HEK293T (cell line): ENCODE measurements at places on chromosomes 7 and 10.

DNA sequence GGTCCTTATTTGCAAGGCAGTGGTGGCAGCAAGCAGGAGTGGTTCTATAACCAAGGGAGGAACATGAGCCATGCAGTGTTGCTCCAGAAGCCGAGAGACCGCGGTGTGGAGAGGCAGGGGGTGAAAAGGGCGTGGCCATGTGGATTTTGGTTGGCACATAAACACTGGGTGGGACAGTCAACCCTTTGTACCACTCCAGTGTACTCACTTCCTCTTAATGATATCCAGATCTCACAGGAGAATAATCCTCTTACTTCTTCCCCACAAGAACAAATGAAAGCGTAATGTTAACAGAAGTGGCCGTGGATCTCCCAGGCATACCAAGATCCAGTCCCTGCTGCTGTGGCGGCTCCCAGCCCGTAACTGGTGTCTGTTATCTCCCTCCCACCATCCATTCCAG is 42.4 kb downstream of the XRCC2 start:
- DNase-seq: no peak

DNA sequence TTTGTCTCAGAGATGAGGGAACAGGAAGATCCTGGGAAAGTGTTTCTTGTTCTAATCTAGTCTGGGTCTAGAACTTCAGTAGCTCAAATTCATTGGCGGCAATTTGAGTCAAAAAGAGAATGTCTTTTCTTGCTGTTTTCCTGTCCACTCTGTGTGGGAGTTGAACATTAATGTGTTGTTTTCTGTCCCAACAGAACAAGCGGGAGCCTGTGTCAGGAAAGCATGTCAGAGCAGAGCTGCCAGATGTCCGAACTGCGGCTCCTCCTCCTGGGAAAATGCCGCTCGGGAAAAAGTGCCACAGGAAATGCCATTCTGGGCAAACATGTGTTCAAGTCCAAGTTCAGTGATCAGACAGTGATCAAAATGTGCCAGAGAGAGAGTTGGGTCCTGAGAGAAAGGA is 16.0 kb downstream of the GIMAP8 start:
- DNase-seq: no peak

DNA sequence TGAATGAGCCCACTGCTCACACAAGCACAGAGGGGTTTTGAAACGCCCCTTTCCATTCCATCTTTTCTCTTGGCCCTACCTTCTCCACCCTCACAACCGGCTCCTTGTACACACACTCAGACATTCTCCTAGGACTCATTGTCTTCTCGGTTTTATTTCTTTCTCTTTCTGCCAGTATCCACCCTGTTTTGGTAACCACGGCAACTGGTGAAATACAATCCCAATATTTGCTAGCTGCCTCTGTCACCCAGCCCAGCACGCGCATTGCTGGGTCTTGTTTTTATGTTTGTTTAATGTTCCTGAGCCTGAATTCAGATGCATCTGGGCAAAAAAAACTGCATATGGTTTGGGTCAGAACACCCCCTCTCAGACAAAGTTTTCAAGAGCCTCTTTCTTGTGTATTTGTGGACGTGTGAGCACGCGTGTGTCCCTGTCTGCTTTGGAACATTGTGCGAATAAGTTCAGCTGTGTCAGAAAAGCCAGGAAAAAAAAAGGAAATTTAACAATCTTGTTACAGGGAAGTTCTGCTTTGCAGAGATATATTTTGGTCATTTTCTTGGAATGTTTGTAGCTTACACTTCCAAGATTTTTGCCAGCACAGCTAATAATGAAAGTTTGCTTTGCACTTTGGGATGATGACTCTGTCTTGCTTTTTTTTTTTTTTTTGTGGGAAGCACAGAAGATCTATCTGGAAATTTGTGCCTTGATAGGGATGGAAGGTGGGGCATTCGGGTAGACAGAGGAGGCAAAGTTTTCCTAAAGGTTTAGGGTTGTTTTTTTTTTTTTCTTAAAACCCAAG is 225.9 kb downstream of the TRIL start:
- DNase-seq: peak; percentile 24

- DNase-seq: peak; percentile 56
Measured at GRCh38 chr7:122092964-122093797, 50.9 kb downstream of the AASS start.

DNA sequence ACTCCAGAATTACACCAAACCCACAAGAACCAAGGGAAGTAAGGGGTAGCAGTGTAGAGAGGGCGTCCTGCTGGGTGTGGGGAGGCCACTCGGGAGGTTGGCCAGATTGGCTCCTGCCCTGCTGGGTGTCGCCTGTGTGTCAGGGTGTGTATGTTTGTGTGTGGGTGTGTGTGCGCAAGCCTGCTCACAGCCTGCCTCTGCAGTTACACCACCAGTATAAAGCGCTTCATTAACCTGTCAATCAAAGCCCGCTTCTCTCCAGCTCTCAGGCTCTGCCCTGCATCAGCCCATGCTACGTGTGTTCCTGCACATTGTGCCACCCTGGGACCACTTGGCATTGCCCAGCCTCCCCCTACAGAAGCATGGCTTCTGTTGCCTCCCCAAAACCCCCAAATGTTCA is 83.3 kb upstream of the PAX2 start:
- DNase-seq: no peak
